ENCODE measurements at places on chromosomes 16 and 17.
A peak's percentile ranks its signal among the peaks of the same experiment; 100 is the strongest.

DNA sequence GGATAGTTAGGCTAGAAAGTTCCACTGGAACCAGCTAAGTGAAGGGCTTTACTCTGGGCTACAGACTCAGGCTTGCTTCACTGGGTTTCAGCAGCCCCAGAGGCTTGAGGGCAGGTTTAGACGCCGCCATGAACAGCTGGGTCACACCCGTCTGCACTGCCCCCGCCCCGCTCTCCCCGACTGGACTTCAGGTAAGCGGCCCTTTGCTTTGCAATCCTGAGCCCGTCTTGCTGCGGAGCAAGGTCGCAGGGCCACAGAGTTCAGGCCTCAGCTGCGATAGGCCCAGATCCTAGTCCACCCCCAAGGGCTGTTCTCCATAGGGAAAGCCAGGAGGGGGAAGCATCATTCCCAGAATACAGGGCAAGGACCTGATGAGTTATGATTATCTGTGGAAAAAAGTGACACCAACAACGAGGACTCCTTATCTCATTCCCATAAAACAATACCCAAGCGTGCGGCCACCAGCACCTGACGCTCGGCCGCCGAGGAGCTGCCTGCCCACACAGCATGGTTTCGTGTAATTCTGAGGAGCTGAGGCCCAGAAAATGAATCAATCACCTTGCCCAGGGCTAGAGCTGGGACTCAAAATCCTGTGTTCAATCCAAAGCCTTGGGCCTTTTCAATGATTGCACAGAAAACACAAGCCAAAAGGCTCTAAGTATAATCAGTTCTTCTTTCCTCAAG lies 20.4 kb downstream of the MEAK7 start:
- DNase-seq: no peak

DNA sequence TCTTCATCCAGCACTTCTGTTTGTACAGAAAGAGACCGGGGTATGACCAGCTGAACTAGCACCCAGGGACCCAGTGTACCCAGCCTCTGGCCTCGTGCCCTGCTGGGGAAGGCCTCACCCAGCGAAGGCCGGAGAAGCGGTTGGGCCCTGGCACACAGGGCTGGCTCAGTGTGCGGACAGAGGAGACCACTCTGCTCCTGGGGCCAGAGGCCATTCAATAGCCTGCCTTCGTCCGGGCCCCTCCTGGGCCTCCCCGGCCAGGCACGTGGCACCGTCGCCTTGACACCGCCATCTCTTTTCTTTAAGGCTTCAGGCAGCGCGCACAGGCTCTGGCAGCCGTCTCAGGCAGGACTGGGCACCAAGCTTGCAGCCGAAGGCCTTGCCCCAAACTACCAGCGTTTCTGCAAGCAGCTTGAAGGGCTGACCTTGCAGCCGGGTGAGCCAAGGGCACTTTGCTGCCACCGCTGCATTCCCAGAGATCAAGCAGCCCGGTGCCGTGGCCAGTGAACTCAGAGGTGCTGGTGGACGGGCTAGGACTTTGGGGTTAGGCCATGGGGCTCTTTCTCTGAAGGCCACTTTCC lies 8.0 kb downstream of the TAX1BP3 start:
- no peak for DNase-seq

GRCh38 chr17:58343131-58343530 lies 8.9 kb downstream of the SUPT4H1 start:
- no peak for DNase-seq

- DNase-seq: no peak
Observed at GRCh38 chr17:31528291-31528874, 136.9 kb downstream of the RAB11FIP4 start.

DNA sequence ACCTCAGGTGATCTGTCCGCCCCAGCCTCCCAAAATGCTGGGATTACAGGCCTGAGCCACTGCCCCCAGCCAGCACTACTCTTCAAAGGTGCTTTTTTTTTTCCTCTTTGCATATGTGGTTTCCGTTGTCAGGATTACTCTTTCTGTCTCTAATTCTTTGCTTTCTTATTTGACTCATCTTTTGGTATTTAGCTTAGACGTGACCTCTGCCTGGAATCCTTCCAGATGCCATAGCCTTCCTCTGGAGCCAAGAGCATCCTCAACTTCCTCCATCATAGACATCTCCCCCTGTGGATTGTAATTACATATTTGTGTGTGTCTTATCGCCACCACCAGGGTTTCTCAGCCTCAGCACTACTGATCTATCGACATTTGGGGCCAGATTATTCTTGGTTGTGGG lies 84.4 kb upstream of the XYLT1 start:
- no peak for DNase-seq

DNA sequence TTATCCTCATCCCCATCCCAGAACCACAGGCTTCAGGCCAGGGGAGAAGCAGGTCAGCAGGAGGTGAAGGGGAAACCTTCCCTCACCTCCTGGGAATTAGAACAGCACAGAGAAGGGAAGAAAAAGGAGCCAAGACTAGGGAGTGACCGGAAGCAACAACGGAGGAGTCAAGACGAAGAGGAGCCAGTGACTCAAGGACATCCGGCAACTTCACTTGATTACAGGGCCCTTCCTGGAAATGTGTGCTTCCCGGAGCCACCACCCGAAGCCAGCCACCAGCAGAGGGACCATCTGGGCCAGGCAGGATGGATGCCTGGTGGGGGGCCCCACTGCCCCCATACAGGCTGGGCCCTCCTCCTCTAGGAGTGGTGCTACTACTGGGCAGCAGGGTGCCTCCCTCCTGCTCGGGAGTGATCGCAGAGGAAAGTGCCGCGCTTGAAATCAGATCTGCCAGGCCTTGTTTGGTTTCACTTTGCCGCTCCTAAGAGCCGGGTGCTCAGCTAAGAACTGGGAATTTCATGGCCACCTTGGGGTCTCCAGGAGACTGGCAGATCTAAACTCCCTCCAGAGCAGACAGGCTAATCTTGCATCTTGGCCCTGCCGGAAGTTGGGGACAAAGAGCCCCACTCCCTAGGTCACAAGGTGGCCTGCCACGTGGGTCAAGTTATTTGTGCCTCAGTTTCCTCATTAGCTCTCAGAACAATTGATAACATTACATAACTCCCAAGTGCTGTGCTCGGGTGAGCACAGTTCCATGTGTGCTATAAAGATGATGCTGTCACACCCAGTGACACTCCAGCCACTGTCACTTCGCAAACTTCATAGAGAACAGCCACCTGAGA lies 6.6 kb downstream of the CDC42EP4 start:
- DNase-seq: peak; percentile 21

DNA sequence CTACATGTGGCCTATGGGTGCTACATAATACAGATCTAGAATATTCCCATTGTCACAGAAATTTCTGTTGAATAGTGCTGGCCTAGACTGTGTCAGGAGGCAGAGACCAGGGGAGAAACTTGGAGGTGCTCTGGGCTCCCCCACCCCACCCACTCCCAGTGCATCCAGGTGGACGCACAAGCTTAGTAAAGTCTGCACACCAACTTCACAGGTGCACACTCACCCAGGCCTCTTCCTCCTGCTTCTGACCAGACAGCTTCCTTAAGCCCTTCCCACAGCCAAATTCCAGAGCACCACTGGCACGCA lies 7.6 kb upstream of the CNP start:
- no peak for DNase-seq

GRCh38 chr16:4675864-4676786 lies 17.2 kb upstream of the NUDT16L1 start:
- no peak for DNase-seq

Data from NCI-H774 (cell line).